ENCODE measurements at places on chromosomes 5 and 9. TPM values are rescaled to one million over a fixed set of nuclear protein-coding genes. Genes with fewer than 3 reads are reported as not detected.

The CTNND2 gene
- total RNA-seq: not detected

DNA sequence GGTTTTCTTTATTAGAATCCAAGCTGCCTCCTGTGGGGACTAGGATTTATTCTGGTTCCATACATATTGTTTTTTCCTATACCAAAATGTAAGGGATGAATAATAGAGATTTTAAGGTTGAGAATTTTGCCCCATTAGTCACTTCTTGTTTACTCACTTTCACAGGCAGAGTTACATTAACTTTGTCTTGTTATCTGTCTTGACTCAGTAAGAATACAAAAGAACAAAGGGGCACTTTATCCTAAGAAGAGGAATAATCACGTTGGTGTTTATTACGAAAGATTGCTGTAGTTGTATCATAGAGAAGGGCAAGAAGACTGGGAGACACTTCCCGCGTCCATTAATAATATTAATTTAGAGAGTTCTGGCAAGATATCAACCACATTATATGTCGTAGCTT is 599.7 kb upstream of the FTMT start:
- DNase-seq: no peak

- no peak for DNase-seq
Observed at GRCh38 chr5:120330558-120330957, 133.5 kb upstream of the PRR16 start.

The PAPPA gene
- total RNA-seq: 11.0 TPM

The WHRN gene
- 4.4 TPM for total RNA-seq

- DNase-seq: no peak
Observed at GRCh38 chr5:5572010-5572865, 149.8 kb downstream of the ICE1 start.

GRCh38 chr9:136010615-136011361 is 49.6 kb upstream of the UBAC1 start:
- no peak for DNase-seq

The HNRNPH1 gene
- total RNA-seq: 355 TPM

The IL9 gene
- total RNA-seq: not detected

DNA sequence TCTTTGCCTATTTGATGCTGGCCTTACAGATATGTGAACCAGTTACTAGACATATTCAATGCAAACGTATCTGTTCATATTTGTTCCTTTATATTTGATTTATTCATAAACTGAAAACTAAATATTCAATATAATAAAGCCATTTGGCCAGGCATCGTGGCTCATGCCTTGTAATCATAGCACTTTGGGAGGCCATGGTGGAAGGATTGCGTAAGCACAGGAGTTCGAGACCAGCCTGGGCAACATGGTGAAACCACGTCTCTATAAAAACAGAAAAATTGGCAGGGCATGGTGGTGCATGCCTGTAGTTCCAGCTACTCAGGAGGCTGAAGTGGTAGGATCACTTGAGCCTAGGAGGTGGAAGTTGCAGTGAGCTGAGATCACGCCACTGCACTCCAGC is 49.2 kb upstream of the CTNNAL1 start:
- no peak for DNase-seq

DNA sequence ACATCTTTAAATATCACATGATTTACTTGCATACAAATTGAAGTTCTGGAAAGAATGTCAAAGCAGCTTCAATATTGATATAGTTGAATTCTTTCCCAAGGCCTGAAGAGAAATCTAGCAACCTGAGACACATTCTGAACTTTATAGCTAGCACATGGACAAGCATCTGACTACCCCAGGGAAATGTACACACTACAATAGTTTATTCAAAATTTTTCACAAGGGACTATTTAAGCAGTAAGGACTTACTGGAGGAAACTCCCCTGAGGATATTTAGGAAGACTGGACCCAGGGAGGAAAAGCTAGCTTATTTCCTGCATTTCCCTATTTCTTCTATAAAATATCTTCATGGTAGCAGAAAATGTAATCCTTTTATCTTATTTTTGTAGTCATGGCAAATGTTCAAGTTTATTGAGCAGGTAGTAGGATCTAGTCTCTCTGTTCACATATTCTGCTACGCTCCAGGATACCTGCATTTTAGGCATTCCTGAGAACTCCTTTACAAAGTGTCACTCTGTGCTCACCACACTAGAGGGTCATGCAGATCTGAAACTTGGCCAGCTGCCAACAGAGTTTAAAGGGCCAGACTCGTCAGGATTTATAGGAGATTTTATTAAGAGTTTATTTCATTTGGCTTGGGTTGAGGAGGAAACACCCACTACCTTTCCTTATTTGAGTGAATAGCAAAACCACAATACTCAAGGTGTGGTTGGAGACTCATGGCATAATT is 348.4 kb upstream of the FTMT start:
- no peak for DNase-seq

The GABRA6 gene
- total RNA-seq: not detected

DNA sequence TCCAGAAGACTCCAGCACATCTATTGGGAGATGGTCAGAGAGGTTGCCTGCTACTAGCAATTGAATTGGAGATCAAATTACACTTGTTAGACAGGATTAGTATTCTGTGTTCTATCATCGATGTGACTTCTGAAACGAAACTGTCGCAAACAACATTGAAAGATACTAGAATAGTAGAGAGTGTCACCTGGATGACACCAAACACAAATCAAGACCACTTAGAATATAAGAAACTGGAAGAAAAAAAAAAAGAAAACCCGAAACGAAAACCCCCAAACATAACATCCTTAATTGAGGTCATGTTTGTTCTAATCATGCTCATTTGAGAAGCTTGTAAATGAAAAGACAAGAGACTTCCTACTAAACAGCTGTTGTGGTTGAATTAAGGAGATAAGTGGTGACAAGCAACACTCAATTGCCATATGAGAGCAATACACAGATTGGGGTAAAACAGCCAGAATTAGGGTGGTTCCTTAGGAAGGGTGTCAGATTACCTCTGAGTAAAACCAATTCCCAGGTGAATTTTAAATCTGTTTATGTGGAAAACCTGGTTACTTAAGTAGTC is 97.6 kb downstream of the BASP1 start:
- DNase-seq: no peak

DNA sequence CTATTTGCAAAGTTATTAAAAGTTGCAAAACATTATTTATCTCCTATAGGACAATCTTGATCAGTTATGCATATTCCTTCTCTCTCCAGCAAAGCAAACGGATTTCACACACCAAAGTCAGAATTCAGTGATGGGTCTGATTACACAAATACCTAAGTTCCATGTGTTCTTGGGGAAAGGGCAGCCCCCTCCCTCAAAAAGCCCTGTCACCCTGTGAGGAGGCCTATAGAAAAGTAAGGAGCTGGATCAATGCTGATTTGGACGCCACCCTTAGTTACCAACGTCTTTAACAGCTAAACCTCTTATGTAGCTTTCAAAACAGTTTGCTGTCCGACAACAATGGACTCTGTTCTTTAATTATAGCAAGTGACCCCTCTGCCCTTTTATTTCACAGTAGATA is 6.4 kb downstream of the ZNF608 start:
- no peak for DNase-seq

The PCDHB14 gene
- total RNA-seq: 2.9 TPM

DNA sequence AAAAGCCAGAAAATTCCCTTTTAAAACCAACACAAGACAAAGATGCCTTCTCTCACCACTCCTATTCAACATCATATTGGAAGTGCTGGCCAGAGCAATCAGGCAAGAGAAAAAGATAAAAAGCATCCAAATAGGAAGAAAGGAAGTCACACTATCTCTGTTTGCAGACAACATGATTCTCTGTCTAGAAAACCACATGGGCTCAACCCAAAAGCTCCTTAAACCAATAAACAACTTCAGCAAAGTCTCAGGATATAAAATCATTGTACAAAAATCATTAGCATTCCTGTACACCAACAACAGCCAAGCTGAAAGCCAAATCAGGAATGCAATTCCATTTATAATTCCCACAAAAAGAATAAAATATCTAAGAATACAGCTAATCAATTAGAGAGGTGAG is 112.0 kb downstream of the ADAMTSL1 start:
- no peak for DNase-seq

DNA sequence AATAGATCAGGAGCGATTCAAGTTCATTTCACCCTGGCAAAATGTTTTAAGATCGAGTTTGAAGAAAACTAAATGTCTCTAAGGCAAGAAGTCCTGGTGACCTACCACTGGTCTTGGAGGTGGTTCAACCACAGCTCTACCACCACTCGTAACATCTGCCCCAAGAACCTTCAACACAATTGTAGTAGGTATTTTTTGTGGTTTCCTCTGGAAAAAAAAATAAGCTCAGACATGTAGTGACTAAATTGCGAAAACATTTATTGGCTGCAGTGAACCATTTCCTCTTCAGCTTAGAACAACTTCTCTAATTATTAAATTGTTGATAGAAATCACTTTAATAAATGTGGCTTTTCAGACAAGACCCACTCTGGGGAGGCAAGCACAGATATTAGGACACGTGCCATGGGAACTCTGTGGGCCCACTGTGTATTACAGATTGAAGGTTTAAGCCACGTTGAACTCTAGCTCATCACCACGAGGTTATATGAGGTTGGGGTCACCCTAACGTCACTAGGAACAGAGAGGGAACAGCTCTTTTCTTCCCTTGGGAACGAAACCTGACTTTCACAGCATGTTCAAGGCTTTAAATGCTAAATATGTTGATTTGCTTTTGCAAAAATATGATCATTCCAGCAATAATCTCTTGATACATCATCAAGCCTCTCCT is 142.9 kb downstream of the HSD17B3 start:
- no peak for DNase-seq

DNA sequence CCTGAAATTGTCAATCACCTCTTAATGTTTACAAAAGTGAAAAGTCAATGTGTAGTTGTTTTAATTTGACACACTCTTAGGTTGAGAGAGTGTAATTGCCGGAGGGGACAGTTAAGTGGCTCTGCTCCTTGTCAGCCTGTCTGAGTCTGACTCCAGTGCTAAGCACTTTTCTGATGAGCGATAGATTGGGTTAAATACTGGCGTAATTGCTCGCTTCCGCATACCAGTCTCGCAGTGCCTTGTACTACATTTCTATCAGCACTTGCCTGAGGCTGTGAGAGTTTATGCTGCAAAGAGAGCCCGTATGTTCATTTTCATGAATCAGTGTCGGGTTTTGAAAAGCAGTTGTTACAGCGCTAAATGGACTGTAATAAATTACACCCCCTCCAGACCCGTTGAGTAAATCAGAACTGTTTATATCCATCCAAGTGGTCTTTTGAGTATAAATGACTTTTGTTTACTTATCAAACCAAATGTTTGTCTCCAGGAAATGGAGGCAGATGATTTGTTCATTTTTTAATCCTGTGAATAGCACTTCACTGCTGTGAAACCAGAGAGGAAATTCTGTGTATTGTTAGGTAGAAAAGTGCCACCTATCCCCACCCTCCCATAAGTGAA is 41.0 kb upstream of the DMRT3 start:
- peak; percentile 31 for DNase-seq

The ENTPD8 gene
- not detected for total RNA-seq

GRCh38 chr9:23538461-23539003 is 287.5 kb downstream of the ELAVL2 start:
- no peak for DNase-seq

GRCh38 chr5:87002485-87002884 is 265.2 kb upstream of the RASA1 start:
- DNase-seq: no peak

- DNase-seq: peak; percentile 15
Observed at GRCh38 chr9:121895818-121896544, 197.1 kb downstream of the TTLL11 start.

The LCP2 gene
- not detected for total RNA-seq

DNA sequence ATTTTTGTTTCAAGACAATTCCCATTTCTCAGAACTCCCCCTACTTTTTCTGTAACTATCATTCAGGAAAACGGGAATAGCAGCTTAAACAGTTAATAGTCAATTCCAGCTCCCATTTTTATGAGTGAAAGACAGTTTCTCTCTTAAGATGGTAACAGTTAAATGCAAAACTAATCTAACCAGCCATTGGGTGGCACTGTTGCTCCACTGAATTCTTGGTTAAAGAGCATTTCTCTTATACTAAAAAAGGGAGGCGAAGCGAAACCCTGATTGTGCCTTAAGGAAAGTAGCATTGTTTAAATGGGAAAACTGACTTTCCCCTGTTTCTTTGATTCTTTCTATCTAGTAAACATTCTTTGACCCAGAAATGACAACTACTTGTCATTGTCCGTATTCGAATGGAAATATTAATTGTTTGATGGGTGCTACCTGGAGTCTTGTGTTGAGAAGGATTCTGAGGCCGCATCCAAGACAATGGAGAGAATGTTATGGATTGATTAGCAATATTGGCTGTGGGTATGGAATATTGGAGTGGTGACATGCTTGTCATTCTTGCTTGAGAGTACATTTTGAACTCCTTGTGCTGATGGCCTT is 507.8 kb downstream of the MAT2B start:
- peak; percentile 43 for DNase-seq

GRCh38 chr5:122757285-122757684 is 17.6 kb upstream of the SNX2 start:
- no peak for DNase-seq

The TMEM174 gene
- not detected for total RNA-seq

DNA sequence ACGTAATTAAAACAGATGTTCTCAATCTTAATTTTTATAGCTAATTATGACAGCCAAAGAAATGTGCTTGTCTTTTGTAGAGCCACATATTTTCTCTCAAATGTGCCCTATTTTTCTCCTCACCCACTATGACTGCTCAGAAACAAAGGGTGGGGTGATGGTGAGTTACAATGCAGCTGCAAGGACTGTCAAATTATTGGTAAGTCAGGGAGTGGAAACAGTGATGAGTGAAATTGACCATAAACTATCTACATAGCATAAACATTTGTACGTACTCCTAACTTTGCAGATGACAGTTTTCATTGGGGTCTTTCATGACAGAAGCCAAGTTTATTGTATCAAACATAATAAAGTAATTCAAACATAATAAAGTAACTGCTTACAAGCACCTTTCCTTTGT is 215.9 kb downstream of the MCTP1 start:
- DNase-seq: no peak

The PLCXD3 gene
- total RNA-seq: not detected

The MTX3 gene
- total RNA-seq: 12.0 TPM

DNA sequence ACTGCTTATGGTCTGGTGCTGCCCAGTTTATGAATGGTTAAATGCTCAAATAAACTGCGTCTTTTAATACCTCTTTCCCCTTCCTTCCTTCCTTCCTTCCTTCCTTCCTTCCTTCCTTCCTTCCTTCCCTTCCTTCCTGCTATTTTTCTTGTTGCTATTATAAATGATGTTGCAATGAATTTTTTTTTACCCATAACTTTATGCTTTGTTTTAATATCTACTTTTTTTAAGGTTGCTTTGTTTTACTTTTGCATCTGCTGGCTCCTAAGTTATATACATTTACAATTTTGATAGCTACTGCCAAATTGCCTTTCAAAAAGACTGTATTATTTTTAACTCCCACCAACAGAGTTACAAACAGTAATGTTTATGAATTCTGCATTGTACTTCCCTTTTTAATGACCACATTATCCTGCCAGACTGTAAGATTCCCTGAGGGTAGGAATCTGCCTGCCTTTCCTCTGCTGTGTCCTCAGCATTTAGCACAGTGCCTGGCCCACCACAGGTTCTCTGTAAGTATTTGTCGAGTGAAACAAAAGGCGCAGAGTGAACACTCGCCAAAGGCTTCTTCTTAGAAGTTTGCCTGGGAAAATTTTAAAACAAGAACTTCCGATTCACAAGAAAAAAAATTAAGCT is 36.9 kb downstream of the KIF4B start:
- no peak for DNase-seq
